ENCODE measurements at places on chromosomes 5 and 9.

DNA sequence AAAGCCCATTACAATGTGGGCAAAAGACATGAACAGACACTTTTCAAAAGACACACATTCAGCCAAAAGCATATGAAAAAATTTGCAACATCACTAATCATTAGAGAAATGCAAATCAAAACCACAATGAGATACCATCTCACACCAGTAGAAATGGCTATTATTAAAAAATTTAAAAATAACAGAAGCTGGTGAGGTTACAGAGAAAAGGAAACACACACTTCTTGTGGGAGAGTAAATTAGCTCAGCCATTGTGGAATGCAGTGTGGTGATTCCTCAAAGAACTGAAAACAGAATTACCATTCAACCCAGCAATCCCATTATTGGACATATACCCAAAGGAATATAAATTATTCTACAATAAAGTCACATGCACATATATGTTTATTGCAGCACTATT is 585.2 kb upstream of the TUSC1 start:
- no peak for DNase-seq

GRCh38 chr5:154642499-154643245 is 112.5 kb upstream of the LARP1 start:
- peak; percentile 15 for DNase-seq

DNA sequence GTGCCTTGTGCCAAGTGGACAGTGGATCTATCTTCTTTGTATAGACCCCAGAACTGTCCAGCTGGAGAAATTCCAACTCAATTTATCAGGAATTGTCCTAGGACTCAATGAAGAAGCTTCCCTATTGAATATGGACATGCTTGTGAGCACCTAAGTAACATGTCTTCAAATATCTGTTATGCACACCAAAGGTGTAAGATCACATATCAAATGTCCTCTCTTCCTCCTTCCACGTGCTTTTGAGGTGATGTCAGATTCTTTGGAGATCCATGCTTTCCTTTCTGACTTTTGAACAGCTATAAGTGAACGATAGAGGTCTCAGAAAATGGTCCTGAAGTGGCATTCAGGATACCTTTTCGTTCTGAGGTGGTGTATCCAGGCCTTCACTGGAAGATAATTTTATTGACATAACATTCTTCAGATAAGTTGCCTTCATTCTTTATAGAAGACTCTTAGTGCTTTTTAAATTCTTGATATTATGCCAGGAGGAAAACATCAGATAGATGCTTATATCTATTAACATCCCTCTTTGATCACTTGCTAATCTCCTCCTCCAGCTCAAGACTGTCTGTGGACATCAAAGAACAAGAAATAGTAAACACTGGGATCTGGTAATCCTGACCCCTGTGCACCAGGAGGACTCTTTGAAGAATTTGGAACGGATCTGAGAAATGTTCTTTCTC is 246.4 kb downstream of the SMARCA2 start:
- DNase-seq = no peak

GRCh38 chr5:39331861-39332381 is 32.4 kb downstream of the C9 start:
- DNase-seq = no peak

DNA sequence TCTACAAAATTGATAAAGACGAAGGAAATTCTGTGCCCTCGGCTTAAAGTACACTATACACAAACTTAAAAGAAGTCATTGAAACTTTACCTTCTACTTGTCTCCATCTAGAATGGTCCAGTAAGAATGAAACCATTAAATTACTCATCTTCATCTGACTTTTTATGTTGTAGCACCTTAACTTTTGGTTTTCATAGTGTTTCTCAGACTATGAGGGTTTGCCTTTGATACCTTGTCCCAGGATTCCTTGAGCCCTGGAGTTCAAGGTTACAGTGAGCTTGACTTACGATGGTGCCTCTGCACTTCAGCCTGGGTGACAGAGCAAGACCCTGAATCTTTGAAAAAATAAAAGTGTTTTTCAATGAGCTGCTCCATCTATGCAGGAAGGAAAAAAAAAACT is 132.2 kb downstream of the CDC42SE2 start:
- no peak for DNase-seq

- DNase-seq = no peak
These were observed 681.5 kb upstream of the ACO1 start for GRCh38 chr9:31702957-31703356.

DNA sequence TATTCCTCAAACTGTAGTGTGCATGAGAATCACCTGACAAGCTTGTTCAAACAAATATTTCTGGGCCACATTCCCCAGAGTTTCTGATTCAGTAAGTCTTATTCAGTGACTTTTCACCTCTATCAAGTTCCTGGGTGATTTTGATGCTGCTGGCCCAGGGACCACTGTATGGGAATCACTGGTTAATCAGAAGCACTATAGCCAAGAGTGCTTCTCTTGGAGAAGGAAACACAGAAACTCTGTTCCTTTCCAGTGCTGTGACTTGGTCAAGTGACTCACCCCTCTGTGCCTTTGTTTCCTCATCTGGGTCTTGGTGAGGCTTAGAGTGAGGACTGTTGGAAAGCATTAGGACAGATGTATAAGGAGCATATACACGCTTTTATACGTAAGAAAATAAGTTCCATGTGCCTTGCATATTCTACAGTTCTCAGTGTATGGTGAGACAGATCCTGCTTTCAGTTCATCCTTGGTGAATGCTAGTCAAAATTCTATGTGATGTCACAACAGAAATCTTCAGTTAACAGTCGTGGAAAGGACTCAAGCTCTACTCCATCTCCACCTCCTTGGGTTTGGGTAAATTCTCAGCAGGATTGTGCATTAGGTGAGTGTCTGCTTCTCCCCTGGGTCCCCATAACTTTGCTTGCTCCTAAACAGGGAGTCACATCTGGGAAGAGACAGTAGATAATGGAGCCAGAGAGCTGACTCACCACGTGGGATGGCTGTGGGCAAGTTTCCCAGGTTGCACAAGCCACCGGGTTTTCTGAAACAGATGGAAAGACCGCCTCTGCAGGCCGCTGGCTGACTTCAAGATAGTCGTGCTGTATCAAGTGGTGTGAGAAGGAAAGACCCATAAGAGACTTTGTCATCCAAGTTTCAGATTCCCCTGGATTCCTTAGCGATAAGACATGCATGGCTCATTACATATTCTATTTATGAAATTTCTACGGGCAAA is 117.0 kb downstream of the NXNL2 start:
- peak; percentile 98 for DNase-seq

GRCh38 chr9:25954209-25954608 is 276.0 kb upstream of the TUSC1 start:
- no peak for DNase-seq

GRCh38 chr9:93975262-93975661 is 20.1 kb upstream of the BARX1 start:
- DNase-seq = no peak

GRCh38 chr9:131624636-131625507 is 79.5 kb downstream of the PRRT1B start:
- DNase-seq = no peak

- DNase-seq = no peak
These were observed 129.0 kb upstream of the WWC1 start for GRCh38 chr5:168162464-168162863.

GRCh38 chr9:89729954-89730530 is 125.2 kb downstream of the GADD45G start:
- DNase-seq = no peak

DNA sequence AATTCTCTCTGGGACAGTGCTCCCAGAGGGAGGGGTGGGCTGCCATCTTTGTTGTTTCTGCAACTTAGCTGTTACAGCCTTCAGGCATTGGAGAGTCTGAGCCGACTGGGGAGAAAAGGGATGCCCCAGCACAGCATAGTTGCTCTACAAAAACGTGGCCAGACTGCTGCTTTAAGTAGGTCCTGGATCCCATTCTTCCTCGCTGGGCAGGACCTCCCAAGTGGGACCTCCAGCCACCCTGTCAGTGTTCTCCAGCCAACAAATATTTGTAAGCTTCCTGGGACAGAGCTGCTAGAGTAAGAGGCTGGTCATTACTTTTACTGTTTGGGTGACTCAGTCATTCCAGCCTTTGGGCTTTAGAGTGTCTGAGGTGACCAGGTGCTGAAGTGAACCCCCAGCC is 292.7 kb upstream of the NREP start:
- peak; percentile 4 for DNase-seq

GRCh38 chr5:36691696-36692371 is 85.4 kb downstream of the SLC1A3 start:
- no peak for DNase-seq

- no peak for DNase-seq
These were observed 44.7 kb upstream of the MYOT start for GRCh38 chr5:137822984-137823383.

DNA sequence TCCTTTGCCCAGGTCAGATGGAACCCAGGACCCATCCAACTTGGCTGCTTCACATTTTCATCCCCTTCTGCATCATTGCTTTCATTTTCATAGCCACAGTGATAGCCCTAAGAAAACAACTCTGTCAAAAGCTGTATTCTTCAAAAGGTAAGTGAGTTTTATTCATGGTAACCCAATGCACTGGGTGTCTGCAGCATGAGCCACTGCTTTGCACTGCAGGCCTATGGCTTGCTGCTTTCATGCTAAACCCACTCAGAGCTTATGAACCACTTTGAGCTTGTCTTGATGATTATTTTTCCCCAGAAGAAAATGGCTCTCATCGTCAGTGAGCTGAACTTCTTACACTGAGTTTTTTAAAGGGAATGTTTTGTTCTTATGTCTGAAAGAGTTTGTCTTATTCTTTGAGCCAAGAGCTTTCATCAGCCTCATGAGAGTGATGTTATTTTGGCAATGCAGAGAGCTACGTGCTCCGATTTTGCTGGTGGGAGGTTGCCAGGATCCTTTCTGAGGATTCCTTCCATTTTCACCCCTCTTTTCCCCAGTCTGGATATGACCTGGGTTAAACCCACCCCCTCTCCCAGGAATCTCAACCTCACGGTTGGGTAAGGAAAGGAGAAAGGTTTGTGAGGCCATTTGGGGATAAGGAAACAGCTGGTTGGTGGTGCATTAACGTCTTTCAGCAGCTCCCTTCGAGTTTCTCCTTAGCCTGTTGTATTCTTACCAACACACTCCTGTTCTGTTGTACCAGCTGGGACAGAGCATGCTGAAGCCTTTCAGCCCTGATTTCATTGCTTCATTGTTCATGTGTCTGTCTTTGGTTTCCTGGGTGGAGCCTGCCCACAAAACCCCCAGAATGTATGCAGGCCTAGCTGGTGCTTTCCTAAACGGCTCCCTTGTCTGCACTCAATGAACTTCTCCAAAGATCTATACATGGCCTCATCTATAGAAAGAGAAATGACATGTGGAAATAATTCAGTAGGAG is 47.6 kb downstream of the PDCD1LG2 start:
- DNase-seq = no peak

GRCh38 chr9:131856105-131856504 is 116.2 kb upstream of the RAPGEF1 start:
- no peak for DNase-seq

DNA sequence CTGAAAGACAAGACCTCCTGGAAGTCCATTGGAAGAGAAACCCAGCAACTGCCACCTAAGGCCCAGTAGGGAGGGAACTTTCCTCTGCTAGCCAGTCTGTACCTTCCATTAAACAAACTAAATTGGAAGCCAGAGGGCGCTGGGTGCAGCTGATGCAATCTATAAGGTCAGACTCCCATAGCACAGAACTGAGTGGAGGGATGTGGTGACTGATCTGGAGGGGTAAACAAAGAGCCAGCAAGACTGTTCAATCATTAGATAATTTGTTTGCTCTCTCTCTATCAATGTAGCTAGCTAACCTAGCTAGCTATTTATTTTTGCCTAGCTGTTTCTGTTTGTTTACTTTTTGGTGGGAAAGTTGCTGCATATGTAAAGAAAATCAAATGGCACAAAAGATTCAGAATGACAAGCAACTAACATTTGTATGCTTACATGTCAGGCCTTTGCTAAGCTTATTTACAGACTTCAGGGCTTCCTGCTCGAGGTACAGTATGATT is 291.8 kb upstream of the DAB2 start:
- peak; percentile 29 for DNase-seq

GRCh38 chr5:158421319-158421718 is 562.4 kb upstream of the CLINT1 start:
- DNase-seq = no peak

DNA sequence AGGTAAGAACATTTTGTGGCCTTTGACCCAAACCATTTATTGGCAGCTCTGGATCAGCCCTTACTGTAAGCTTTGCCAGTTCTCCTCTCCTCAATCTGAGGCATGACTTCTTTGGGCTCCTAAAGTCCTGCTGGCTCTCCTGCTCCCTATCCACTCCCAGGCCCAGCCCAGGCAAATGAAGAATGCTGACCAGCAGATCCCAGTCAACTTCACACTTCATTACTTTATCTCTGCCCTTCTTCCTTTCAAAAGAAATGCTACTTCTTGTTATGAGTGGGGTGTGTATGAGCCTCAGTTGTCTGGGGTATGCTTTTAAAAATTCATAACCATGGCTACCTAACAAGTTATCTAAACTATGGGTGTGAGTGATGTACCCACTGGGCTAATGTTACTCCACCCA is 479.6 kb downstream of the ACTL7B start:
- no peak for DNase-seq

- no peak for DNase-seq
These were observed 86.8 kb downstream of the OLFM1 start for GRCh38 chr9:135174248-135174647.

DNA sequence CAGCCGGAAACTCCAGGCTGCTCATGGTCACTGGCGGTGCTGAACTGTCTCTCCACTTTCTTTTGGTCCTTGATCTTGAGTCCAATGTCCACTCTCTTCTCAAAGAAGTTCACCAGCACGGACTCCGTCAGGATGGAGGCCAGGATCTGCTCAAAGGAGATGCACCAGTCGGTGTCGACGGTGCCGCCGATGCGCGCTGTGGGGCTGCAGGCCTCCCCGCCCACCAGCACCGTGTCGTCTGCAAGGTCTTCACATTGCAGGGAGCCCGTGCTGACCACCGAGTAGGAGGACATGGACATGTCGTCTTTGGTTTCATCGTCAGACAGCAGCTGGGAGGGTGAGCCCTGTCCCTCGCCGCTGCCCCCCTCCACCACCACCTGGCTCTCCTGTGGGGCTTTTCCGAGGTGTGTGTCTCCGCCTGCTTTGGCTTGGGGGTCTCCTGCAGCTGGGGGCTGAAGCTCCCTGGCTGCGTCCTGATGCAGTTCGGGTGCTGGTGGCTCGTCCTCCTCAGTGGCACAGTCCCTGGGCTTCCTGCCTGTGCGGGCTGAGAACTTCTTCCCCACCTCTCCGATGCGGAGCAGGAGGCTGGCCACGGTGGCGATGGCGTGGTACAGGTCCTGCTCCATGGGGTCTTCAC is 5.0 kb upstream of the MRNIP start:
- DNase-seq = no peak

DNA sequence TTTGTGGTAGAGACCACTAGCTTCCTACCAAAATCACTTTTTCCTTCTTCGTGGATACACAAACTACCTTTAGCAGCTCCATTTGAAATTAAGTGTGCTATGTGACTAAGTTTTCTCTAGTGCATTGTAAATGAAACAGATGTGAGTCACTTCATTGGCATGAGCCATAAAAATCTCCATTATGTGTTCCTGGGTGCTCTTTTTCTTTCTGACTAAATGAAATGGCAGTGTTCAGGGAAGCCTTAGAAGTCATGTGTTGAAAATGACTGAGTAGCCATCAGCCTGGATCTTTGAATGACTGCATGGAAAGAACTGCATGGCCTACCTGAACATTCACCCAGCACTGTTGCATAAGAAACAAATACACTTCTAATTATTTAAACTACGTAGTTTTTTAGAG is 107.9 kb downstream of the NDUFAF2 start:
- peak; percentile 91 for DNase-seq
